ENCODE measurements at places on chromosomes 2 and 18. TPM values are rescaled to one million over a fixed set of nuclear protein-coding genes. Genes with fewer than 3 reads are reported as not detected.

Gene TANC1
- 12.9 TPM for total RNA-seq

Gene FSHR
- not detected for total RNA-seq

Gene POLR1B
- 22.8 TPM for total RNA-seq

Gene AGXT
- not detected for total RNA-seq

Gene DOCK10
- 63.6 TPM for total RNA-seq

Gene GATA6
- 2.5 TPM for total RNA-seq

Gene OSR1
- total RNA-seq = 12.4 TPM

Measured in IMR-90 (cell line).